PC-3 (cell line): ENCODE measurements at places on chromosomes 2 and 18.
A peak's percentile ranks its signal among the peaks of the same experiment; 100 is the strongest.

GRCh38 chr2:12051831-12052230 is 305.4 kb downstream of the LPIN1 start:
- DNase-seq = peak; percentile 84
- no peaks in the 10 kb centered on the region for H3K27me3 ChIP-seq
- H3K4me3 ChIP-seq = no peak overlapping the region
- H3K27ac ChIP-seq = peak overlapping the region; percentile 78
- no peaks in the 10 kb centered on the region for H3K36me3 ChIP-seq

DNA sequence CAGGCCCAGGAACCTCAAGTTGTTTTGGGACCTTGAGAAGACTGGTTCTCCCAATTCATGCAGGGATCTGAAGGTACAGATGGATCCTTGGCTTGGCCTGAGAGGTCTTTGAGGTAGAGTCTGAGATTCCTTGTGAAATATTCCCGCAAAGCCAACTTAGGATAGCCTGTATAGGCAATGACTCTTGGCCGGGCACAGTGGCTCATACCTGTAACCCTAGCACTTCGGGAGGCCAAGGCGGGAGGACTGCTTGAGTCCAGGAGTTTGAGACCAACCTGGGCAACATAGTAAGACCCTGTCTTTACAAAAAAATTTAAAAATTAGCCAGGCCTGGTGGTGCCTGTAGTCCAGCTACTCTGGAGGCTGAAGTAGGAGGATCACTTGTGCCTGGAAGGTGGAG is 40.4 kb downstream of the ANKMY1 start:
- H3K27ac ChIP-seq = no peak overlapping the region
- no peaks in the 10 kb centered on the region for H3K27me3 ChIP-seq
- peaks cover 1% of the 10 kb centered on the region; the same call in 1 of the 2 replicates for H3K36me3 ChIP-seq
- H3K4me1 ChIP-seq = no peaks in the 10 kb centered on the region
- no peak for DNase-seq

DNA sequence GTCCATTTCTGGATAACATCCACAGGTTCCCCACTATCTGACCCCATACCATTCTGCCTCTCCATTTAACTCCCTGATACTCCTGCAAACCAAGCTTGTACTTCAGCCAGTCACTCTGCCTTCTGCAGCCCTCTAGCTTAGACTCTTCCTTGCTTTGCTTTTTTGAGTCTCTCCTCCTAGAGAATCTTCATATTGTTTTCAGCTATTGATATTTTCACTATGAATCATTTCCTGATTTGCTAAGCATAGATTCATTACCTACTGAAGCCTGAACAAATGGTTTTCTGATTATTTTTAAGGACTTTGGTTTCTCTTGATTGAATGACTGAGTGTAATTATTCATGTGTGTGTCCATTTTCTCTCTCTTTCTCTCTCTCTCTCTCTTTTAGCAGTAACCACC is 2102.3 kb upstream of the CELF4 start:
- H3K4me1 ChIP-seq = no peaks in the 10 kb centered on the region
- DNase-seq = no peak
- H3K4me3 ChIP-seq = no peak overlapping the region
- H3K36me3 ChIP-seq = no peaks in the 10 kb centered on the region

DNA sequence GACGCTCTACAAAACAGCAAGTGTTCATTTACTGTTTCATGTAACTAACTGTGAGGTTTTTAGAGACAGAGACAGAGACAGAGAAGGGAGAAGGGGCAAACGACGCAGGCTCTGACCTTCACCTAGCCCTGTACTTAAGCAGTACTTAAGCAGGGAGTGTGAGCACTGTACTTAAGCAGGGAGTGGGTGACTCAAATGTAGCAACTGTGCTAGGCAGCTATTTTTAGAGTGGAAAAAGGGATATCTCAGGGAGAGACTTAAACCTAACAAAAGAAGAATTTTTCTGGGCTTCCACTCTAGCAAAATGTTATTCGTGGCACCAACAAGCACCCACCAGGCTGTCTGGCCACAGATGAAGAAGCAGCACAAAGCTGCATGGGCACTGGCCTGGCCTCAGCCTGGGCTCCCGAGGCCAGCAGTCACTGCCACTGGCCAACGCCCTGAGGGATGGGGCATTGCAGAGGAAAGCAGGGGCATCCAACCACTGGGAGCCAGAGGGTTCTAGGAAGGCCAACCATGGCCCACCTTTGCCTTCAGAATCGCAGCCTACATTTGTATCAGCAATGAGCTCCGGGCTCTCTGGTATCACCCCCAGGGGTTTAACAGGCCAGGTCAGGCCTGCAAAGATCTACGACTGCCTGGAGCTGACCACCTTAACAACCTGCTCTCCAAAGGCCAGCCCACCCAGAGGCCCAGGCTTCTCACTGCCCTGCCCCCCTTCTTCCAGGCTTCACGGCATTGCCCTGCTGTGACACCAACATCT is 154.3 kb downstream of the TTC32 start:
- H3K36me3 ChIP-seq = no peaks in the 10 kb centered on the region
- no peak overlapping the region for H3K4me3 ChIP-seq
- H3K27me3 ChIP-seq = no peaks in the 10 kb centered on the region
- H3K4me1 ChIP-seq = peaks cover 17% of the 10 kb centered on the region

DNA sequence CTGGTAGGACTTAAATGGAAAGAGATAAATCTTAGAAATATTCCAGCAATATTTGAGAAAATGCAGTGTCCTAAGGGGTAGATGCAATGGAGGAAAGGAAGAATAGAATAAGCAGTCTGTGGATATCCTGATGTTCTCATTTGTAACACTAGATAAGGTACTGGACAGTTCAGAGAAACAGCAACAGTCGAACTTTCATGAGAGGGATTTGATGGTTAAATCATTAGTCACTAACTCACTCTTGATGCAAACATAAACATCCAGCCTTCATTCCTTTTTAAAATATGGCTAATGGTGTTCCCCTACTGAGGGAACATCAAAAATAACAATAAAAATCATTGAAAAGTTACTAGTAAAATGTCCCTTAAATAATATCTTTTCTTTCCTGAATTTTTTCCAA is 211.4 kb upstream of the SLC39A10 start:
- H3K4me3 ChIP-seq = no peak overlapping the region
- no peaks in the 10 kb centered on the region for H3K36me3 ChIP-seq
- no peaks in the 10 kb centered on the region for H3K27me3 ChIP-seq
- no peak overlapping the region for H3K27ac ChIP-seq

GRCh38 chr2:19799881-19800780 is 101.7 kb downstream of the TTC32 start:
- H3K4me1 ChIP-seq = peaks cover 20% of the 10 kb centered on the region
- no peaks in the 10 kb centered on the region for H3K27me3 ChIP-seq
- H3K36me3 ChIP-seq = no peaks in the 10 kb centered on the region
- DNase-seq = no peak

- H3K4me1 ChIP-seq = peaks cover 17% of the 10 kb centered on the region
- no peaks in the 10 kb centered on the region for H3K36me3 ChIP-seq
- no peaks in the 10 kb centered on the region for H3K27me3 ChIP-seq
- no peak overlapping the region for H3K4me3 ChIP-seq
- DNase-seq = no peak
These were observed 18.0 kb upstream of the YWHAQ start for GRCh38 chr2:9648821-9649220.

DNA sequence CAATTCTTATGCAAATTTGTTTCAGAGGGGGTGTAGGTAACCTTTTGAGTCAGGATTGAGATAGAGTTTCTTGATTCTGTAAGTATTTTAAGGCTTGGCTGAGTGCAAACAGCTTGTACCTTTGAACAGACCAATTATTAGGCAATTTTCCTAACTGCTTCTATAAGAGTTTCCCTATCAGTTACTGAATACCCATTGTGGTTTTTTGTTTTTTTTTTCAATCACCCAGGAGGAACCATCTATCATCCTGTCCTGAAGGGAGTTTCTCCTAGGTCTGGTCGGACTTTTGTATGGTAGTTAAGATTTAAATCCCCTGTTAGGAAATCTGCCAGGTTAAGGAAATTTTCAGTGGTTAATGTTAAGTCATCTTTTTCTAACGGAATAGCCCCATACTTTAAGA is 319.4 kb upstream of the SLC39A10 start:
- H3K4me3 ChIP-seq = no peak overlapping the region
- peaks cover 4% of the 10 kb centered on the region; the same call in 1 of the 2 replicates for H3K4me1 ChIP-seq
- no peaks in the 10 kb centered on the region for H3K36me3 ChIP-seq

DNA sequence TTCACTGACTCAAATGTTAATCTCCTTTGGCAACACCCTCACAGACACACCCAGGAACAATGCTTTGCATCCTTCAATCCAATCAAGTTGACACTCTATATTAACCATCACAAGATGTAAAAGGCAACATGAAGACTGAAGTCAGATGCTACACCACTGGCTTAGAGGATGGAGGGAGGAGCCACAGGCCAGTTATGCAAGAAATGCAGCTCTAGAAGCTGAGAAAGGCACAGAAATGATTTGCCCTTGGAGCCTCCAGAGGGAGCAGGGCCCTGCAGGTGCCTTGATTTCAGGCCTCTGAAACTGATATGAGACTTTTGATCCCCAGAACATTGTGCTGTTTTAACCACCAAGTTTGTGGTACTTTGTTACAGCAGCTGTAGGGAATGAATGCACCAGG is 276.3 kb downstream of the KCNS3 start:
- DNase-seq = peak; percentile 48
- peaks cover 6% of the 10 kb centered on the region; the same call in 1 of the 2 replicates for H3K27me3 ChIP-seq
- H3K4me1 ChIP-seq = peaks cover 18% of the 10 kb centered on the region
- peak overlapping the region; percentile 31 for H3K27ac ChIP-seq
- no peaks in the 10 kb centered on the region for H3K36me3 ChIP-seq
- H3K4me3 ChIP-seq = no peak overlapping the region

DNA sequence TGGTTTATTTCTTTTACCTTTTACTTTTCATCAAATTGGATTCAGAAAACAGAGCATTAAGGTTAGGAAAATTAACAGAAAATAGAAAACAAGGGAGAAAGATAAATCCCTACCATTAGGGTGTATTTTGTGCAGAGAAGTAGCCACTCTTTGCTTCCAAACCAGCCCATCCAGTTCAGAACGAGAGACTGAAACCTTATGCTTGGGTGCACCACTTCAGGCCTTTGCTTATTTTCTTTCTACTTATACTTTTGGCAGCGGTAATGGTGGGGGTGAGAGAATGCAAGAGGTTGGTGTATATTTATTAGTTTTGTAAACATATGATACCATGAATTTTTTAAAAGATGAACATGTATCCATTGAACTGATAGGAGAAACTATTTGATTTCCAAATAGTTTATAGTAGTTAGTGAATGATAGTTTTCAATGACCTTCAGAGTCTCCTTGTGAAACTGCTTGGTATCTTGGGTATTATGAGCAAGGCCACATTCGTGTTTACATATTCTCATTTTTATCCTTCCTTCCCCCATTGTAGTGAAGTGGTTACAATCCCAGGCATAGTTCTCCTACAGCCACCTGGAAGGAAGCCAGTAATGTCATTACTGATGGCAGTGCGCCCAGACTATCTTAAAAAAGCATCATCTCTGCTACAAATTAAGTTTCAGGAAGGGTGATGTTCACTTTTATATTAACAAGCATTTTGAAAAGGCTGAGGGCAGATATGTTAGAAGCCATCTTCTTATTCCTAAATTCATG is 60.8 kb downstream of the MFSD6 start:
- peak; percentile 98 for DNase-seq
- H3K4me3 ChIP-seq = no peak overlapping the region
- no peaks in the 10 kb centered on the region for H3K27me3 ChIP-seq
- H3K4me1 ChIP-seq = peaks cover 40% of the 10 kb centered on the region
- peak overlapping the region; percentile 89 for H3K27ac ChIP-seq

- H3K4me3 ChIP-seq = peak overlapping the region; percentile 82
- DNase-seq = no peak
- H3K27me3 ChIP-seq = no peaks in the 10 kb centered on the region
- no peaks in the 10 kb centered on the region; the same call in 1 of the 2 replicates for H3K36me3 ChIP-seq
These were observed 742 bp upstream of the SOS1 start for GRCh38 chr2:39121523-39122063.

DNA sequence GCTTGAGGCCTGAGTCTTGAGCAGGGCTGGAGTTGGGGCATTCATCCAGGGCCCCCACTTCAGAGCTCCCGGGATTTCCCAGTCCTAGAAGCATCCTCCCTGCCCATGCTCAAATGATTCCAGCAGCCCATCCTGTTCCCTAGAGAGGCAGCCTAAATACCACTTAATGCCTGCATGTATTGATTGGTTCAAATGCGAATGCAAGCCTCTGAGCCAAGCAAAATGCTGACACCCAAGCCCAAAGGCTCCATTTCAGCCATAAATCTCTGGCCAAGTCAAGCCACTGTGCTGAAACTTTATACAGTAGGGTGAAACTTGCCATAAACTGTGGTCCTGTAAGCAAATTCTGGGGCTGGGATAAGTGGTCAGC is 279.8 kb downstream of the CLIP4 start:
- H3K36me3 ChIP-seq = no peaks in the 10 kb centered on the region
- H3K4me3 ChIP-seq = no peak overlapping the region
- no peak overlapping the region for H3K27ac ChIP-seq
- no peak for DNase-seq

GRCh38 chr18:21972281-21972680 is 197.1 kb upstream of the GATA6 start:
- H3K4me3 ChIP-seq = no peak overlapping the region
- H3K27ac ChIP-seq = no peak overlapping the region
- no peaks in the 10 kb centered on the region for H3K4me1 ChIP-seq

DNA sequence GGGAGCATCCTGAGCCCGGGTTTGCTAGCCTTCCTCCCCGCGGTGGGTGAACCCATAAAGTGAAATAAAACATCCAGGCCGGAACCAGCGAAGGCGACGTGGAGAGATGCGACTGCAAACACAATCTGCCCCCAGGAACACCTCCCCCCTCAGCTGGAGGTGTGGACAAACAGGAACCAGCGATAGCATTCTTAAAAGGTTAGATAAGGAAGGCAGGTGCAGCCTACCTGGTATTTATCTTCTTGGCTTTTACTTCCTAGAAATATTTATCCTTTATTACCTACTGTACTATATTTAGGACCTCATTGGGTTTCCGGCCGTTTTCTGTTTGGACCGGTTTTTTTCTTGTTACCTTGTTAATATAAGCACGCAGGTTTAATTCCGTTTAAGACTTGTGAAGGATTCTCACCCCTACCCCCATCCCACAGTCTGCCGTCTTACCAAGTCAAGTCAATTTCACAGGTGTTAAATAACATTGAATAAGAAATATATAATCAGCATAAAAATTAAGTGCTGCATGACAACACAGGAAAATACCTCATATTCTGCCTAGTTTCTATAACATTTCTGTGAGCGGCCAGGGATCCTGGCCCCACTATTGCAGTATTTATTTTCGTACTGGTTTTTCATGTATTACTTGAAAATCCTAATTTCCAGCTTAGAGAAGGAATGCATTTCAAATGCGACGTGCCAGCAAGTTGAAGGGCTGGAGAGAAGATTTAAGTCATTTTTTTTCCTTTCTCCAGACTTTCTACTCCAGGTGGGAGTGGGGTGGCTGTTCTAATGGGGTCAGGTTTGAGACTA is 224.0 kb upstream of the ID2 start:
- H3K27ac ChIP-seq = no peak overlapping the region
- H3K4me3 ChIP-seq = no peak overlapping the region
- no peaks in the 10 kb centered on the region for H3K36me3 ChIP-seq
- H3K4me1 ChIP-seq = no peaks in the 10 kb centered on the region

- H3K27me3 ChIP-seq = no peaks in the 10 kb centered on the region
- H3K36me3 ChIP-seq = no peaks in the 10 kb centered on the region
- H3K4me1 ChIP-seq = no peaks in the 10 kb centered on the region
- no peak overlapping the region for H3K27ac ChIP-seq
- no peak for DNase-seq
These were observed 18.4 kb downstream of the GRP start for GRCh38 chr18:59238385-59238784.
